Activated T-cell treated with anti-CD3 and anti-CD28 coated beads for 48 hours (primary cell): ENCODE measurements at places on chromosomes 5 and 9.

DNA sequence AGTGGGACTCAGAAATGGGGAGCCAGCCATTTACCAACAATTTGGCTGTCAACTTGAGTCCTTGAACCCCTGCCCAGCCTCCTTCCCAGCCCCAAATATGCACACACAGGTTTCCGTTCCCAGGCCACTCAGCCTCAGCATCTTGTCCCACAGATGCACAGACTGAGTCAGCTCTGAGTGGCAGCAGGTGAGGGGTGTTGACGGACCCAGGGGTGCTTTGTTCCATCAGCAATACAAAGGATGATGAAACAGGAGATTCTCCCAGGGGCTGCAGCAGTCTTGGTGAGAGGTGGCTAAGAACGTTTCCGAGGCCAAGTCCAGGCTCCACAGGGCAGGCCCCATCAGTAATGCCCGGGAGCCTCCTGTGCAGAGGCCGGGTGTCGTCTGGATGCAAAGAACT is 4.9 kb upstream of the OLFM1 start:
- no peak for DNase-seq

- no peak for DNase-seq
These were observed 18.4 kb downstream of the PLEKHG4B start for GRCh38 chr5:110270-110888.

DNA sequence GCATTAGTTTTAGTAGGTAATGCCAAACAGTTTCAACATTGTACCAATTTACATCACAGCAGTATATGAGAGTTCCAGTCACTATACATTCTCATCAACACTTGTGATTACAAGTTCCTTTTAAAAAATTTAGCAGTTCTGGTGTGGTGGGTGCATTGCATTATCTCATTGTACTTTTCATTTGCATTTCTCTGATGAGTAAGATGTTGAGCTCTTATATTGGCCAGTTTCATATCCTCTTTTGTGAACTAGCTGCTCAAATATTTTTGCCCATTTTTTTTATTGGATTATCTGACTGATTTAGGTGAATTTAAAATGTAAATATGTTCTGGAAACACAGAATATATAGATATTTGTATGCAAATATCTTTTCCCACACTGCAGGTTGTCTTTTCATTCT is 160.9 kb upstream of the NR3C1 start:
- DNase-seq, result no peak

- no peak for DNase-seq
These were observed 59.4 kb upstream of the CCDC112 start for GRCh38 chr5:115355767-115356381.

DNA sequence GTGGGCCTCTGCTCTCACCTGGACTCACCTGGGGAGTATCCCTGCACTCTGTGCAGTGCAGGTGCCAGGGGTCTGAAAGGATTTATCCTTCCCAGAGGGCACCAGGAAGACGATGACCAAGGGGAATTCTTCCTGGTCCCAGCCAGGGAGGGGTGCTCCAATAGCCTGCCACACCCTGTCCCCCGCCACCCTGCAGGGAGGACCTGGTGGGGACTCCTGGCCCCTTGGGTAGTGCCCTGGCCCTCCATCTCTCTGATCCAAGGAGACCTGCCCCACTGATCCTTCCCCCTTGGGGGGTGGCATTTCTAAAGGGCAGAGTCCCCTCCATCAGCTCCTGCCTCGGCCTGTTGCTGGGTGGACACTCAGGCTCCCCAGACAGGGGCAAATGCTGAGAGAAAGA is 70.7 kb downstream of the NTNG2 start:
- DNase-seq, result no peak

DNA sequence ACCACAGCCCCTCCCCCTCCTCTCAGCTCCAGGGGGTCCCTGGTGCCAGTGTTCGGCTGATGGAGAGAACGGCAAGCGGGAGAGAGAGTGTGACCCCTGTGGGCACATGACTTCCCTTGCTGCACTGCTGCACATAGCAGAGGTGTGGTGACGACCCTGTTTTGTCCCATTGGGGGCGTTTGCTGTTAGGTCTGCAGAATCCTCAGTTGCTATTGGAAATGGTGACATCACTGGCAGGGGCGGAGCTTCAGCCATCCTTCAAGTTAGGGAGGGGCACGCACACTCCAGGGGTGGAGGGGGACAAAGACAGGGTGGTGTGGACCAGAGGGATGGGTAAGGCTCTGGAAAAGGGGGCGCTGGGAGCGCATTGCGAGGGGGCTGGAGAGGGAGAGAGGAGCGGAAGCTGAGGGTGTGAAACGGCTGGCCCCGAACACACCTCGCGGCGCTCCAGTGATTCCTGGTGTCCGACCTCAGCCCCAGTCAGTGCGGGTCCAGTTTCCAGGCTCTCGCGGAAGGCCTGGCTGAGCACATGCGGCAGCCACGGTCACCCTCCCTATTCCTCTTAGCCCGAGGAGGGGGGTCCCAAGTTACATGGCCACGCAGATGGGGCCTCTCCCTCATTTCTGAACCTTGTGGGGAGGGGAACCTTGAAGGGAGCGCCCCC is 764 bp upstream of the GRIN1 start:
- no peak for DNase-seq

DNA sequence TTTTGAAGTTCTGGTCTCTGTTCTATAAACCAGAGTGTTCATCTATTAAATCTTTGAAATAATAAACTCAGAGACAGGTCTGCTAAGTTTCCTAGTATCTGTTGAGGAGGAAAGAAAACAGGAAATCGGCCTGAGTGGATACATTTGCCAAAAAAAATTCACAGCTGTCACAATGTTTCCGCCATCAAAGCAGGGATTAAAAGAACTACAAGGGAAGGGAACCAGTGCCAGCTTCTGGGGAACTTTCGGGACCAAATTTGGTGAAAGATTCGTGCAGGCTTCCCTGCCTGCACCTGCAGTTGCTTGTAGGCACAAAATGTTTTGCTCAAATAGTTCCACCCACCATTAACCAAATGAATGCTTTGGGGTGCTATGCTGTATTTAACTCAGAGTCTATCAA is 267.5 kb downstream of the MSX2 start:
- DNase-seq, result no peak

DNA sequence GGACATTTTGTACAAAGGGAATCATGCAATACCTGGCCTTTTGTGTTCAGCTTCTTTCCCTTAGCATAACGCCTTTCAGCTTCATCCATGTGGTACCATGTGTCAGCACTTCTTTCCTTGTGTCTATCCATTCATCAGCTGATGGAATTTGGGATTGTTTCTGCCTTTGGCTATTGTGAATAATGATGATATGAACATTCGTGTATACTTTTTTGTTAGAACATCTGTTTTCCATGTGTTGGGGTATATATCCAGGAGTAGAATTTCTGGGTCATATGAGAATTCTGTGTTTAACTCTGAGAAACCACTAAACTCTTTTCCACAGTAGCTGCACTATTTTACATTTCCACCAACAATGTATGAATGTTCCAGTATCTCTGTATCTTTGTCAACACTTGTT is 14.8 kb upstream of the PRRC2B start:
- no peak for DNase-seq

GRCh38 chr5:90406466-90406865 is 3.1 kb downstream of the CETN3 start:
- no peak for DNase-seq

- DNase-seq, result no peak
These were observed 41.9 kb downstream of the NPR3 start for GRCh38 chr5:32753051-32753450.

DNA sequence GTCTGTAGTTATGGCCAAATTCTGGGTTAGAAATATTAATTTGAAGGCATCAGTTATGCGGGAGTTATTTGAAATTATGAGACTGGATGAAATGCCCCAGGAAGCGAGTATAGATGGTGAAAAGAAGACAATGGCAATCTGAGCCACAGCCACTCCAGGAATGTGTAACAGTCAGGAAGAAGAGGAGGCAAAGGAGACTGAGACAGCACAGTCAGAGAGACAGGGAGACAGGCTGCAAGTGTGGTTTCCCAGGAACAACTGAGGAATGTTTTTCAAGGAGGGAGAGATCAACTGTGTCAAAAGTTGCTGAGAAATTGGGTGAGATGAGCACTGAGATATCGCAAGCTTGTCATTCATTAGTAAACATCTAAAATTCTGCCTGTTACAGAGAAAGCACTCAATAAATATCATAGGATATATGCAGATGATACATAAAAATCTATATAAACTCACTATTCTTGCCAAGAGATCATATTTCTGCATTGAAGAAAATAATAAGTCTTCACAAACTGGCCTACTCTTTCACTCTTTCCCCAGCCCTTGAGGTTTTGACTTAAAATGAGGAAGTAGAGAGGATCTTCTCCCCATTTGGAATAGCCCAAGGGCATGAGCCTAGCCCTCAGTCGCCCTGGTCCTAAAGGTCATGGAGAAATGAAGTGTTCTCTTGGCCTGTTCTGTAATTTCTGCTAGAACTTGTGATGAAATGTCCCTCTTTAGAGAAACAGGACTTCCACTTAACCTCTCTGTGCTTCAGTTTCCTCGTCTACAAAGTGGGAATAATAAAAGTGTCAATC is 48.5 kb upstream of the RLN1 start:
- no peak for DNase-seq

- no peak for DNase-seq
These were observed 38.2 kb downstream of the CNOT8 start for GRCh38 chr5:154896562-154897165.

- DNase-seq, result no peak
These were observed 512.5 kb downstream of the DMAC1 start for GRCh38 chr9:7287065-7287464.

DNA sequence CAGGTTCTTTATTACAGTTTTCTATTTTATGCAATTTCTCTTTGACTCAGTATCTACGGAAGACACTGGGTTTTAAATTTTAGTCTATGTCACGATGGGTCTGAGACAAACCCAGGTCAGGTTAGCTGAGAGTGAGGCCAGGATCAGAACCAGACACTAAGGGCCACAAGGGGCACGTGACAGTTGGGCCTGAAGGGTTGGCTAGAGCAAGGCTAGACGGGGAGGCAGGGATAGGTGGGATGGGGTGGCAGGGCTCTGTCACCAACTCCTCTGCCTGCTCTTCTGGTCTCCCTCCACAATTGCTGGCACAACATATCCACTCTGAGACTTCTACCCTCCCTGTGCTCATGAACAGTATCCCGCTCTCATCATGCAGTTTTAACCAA is 76.4 kb downstream of the MED27 start:
- DNase-seq, result no peak

- no peak for DNase-seq
These were observed 13.8 kb downstream of the ABO start for GRCh38 chr9:133261103-133261752.

GRCh38 chr5:34735491-34736426 is 79.6 kb downstream of the RAI14 start:
- DNase-seq, result no peak

- DNase-seq, result no peak
These were observed 43.9 kb downstream of the FYB1 start for GRCh38 chr5:39175273-39175955.

DNA sequence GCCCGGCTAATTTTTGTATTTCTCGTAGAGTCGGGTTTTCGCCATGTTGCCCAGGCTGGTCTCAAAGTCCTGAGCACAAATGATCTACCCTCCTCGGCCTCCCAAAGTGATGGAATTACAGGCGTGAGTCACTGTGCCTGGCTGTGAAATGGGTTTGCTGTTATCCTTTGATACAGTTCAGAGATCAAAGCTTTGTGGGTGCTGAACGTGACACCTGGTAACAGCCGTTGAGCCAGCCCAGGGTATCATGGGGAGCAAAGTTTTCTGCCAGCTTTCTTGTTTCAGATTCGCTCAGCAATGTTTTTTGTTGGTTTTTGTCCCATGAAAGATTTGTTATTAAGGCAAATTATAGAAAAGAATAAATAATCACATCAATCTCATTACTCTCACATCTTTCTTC is 68.9 kb upstream of the LPAR1 start:
- DNase-seq, result no peak

- DNase-seq, result no peak
These were observed 23.5 kb downstream of the NMRK1 start for GRCh38 chr9:75064307-75065025.

GRCh38 chr9:121860213-121860612 is 208.8 kb downstream of the DAB2IP start:
- no peak for DNase-seq

DNA sequence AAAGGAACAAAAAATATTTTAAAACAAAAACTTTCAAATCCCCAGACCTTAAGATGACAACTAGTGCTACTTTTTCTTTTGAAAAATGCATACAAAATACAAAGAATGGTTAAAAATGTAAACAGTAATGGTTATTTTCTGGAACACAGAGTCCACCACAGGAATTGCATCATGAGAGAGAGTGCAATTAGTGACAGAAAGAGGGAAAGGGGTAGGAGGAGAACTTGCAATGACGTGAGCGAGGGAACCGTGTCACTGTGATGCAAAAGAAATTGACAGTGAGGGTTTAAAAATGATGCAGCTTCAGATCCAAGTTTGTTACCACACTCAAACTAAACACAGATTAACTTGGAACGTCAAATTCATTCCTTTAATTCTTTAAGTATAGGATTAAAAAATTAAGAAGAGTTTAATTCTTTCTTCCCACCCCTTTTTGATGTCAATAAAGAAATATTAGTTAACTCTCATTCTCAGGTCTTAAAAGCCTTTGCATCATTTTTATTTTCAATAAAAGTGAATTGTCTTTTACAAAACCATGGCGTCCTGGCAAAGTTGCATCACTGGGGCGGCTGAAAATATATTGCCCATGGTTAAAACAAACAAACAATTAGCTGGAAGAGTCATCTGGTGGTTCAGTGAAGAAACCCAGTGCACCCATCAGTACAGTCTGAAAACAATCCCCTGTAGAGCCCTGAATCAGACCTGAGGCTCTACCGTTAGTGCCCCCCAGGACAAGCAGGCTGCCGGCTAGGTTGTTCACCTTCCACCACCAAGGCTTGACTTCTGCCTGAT is 39.5 kb downstream of the MACROH2A1 start:
- no peak for DNase-seq

DNA sequence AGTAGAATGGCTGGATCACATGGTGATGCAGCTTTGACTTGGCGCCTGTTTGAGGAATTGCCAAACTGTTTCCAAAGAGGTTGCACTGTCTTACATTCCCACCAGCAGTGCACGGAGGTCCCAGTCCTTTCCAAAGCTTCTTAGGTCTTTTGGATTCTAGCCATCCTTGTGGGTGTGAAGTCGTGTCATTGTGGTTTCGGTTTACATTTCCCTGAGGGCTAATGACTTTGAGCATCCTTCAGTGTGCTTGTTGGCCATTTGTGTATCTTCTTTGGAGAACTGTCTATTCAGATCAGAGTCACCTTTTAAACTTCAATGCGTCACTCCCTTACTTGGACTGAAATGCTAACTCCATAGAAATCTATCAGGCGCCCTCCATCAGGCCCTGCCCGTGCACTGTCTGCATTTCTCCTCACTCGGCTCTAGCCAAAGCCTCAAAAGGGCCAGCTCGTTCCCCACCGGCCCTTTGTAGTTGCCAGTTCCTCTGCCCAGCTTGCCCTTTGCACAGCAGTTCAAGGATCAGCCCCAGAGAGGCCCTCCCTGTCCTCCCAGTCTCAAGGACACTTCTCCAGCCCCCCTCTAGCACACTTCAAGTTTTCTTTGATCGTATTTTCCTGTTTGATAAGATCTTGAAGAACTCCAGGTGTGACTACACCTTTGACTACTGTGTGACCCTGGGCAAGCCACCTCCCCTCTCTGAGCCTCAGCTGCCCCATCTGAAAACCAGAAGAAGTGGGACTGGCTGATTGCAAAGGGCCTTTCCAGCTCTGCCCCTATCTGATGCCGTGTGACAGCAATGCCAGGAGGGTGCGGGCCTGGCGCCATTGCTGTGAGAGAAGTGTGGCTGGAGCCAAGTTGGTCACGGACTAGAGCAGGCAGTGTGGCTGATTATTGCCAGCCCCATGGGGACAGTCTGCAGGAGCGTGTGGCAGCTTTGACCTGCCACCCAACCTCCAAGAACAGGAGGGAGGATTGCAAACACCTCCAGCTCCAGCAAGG is 5.6 kb downstream of the HRH2 start:
- no peak for DNase-seq
